Right lobe of liver (tissue), 6 donors: ENCODE measurements at places on chromosomes 11 and 22.

GRCh38 chr11:82859750-82860149 is 40.5 kb downstream of the PRCP start:
- DNase-seq, result no peak

GRCh38 chr11:102457056-102457677 is 4.6 kb upstream of the TMEM123 start:
- no peak for DNase-seq

- DNase-seq, result no peak
Observed at GRCh38 chr22:45338795-45339194, 29.1 kb downstream of the FAM118A start.

DNA sequence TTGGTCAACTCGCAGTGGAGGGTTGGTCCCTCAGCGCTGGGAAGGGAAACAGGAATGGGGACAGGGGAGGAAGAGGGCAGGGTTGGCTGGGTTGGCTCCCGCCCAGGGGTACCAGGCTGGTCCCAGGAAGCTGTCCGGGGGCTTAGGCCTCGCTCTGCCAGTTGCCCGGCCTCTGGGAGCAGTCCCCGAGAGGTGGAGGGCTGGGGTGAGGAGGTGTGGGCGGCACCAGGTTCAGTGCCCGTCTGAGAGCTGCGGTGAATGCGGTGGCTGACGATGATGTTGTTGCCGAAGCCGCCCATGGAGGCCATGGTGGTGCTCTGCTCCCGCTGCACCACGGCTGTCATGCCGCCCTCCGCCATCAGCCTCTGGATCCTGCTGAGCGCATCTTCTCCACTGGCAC is 6.0 kb upstream of the CHRM4 start:
- DNase-seq, result no peak

- DNase-seq, result no peak
Observed at GRCh38 chr11:79152511-79152910, 288.3 kb downstream of the TENM4 start.

DNA sequence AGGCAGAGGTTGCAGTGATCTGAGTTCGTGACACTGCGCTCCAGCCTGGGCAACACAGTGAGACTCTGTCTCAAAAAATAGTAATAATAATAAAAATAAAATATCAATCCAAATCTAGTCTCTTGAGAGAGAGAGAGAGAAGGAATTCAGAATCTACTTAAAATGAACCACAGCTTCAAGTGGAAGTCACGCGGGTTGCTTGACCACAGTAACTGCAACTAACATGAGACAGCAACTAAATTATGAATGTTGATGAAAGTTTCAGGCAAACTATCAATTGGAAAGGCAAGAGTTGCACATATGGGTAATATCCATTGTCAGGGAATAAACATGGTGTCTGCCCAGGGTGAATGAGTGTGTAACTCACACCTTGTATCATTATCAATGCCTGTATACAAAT is 12.5 kb downstream of the POU2AF2 start:
- DNase-seq, result no peak

DNA sequence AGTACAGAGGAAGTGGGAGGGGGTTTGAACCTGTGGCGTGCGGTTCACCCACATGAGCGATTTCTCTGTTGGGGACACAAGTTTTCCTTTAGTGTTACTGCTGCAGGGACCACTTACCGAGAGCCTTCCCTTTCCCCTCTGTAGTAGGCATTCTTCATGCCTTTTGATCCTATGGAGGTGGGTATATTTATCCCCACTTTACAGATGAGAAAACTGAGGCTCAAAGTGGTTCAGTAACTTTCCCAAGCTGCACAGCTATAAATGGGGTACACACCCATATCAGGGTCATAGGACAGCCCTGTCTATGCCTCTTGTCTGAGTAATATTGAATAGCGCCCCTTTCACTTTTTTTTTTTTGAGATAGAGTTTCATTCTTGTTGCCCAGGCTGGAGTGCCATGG is 3.3 kb upstream of the PHF21B start:
- DNase-seq, result no peak

GRCh38 chr22:39820256-39820655 is 73.3 kb downstream of the ENTHD1 start:
- no peak for DNase-seq

GRCh38 chr22:43488937-43489336 is 77.1 kb downstream of the MPPED1 start:
- no peak for DNase-seq

- no peak for DNase-seq
Observed at GRCh38 chr11:69241844-69242243, 52.1 kb upstream of the MYEOV start.

DNA sequence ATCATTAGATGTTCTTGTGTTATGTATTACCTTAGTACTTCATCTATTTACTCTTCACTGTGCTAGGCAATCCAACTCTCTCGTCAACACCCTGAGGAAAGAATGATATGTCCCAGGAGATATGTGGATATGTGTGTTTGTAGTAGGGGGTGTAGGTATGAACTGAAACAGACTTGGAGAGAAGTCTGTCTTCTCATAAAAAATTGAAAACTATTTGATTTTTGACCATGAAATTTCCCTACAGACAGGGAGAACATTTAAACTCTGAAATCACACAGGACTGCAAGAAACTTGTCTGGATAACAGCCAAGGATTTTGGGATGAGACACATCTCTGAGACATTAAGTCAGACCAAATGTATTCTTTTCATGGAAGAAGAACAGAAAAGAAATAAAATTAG is 967.0 kb upstream of the FAT3 start:
- DNase-seq, result no peak

DNA sequence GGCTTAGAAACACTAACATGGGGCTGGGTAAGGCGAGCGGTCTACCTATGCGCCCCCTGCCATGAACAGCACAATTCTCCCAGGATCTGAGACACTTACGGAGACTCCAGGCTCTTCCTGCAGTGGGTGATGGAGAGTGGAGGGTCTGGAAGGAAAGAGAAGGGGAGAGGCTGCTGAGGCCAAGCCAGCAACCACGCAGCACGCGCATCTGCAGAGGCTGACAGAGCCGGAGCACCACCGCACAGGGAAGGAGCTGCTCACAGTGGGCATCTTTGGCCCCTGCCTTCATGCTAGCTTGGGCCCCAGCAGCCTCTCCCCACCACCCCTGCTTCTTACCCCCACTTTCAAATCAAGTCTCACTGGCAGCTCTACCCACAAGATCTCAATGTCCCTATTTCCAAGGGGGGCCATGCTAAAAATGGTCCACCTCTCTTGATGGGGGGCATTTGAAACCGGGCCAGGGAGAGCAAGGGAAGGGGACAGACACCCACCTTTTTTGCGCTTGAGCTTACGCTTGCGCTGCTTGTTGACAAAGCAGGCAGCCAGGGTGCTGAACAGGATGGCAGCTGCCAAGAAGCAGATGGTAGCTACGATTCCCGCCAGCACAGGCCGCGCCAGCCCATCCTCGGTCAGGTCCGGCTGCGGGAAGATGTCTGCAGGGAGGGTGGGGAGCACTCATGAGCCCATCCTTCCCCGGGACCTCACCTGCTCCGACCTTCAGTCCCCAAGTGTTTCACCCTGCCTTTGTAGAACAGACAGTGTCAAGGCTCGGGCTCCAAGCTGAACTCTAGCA is 34.5 kb downstream of the IGSF9B start:
- no peak for DNase-seq

DNA sequence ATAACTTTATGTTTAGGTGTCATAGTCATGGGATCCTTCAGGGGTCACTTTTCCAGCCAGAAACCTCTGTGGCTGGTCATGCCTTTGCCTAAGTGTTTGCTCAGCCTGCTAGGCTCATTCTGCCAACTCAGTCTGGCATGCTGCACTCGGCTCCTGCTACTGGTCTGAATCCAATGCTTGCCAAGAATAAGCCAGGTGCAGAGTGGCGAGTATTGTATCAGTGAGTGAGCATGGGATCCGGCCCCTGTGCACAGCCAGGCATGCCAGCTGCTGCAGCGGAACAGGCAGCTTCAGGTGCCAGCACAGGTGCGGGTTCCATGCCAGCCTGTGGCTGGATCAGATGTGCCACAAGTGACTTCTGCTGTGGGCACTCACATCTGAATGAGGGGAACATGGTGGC is 1269.3 kb upstream of the CNTN5 start:
- DNase-seq, result no peak

DNA sequence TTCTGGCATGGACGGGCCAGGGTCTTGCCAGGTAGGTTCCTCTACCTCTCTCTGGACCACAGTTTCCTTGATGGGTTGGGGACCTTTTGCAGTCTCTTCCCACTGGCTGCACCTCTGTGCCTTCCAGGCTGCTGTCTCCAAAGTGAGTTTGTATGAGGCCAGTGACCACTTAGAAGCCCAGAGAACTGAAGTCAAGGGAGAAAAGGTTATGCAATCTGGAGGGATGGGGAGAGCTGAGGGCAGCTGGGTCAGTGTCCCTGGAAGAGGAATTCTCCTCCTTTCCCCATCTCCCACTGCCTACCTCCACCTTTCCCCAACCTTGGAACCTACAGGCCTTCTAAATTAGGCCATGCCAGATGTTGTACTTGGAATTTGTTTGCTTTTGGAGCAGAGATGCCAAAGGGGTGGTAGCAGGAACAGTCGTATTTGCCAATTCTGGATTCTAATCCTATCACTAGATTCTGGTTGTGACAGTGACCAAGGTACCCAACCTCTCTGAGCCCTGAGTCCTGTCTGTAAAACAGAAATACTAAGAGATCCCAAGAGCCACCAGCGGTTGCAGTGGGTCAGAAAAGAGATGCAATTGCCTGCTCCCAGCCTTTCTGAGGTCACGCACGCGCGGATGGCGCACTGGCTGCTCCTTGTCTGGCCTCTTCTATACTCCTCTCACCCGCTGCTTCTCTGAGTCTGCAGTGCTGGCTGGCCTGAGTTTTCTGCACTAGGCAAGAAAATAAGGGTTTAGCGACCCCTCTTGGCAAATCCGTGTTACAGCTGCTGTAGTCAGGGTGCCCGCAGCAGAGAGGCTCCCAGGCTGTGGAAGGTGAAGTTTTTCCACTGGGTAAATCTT is 10.7 kb upstream of the ACCSL start:
- peak; percentile 66 for DNase-seq

DNA sequence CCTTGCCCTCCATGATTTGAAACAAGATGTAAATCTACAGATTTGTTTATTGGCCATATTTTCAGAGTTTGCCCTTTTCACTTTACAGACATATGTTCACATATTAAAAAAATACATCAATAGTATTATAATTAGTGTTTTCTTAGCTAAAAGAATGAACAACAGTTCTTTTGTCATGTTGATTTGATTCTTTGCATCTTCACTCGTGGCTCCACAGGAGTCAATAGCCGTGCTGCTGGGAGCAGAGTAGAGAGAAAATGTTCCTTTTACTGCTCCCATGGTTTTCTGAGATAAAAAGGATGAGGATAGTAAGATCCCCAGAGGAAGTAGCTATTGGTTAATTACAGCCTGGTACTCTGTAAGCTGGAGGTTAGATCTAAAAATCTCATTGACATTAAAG is 151.2 kb downstream of the PGR start:
- DNase-seq, result no peak

GRCh38 chr22:24952837-24953383 is 394 bp downstream of the KIAA1671 start:
- DNase-seq, result peak; percentile 57

- peak; percentile 84 for DNase-seq
Observed at GRCh38 chr11:117946842-117947526, 17.8 kb upstream of the TMPRSS13 start.

DNA sequence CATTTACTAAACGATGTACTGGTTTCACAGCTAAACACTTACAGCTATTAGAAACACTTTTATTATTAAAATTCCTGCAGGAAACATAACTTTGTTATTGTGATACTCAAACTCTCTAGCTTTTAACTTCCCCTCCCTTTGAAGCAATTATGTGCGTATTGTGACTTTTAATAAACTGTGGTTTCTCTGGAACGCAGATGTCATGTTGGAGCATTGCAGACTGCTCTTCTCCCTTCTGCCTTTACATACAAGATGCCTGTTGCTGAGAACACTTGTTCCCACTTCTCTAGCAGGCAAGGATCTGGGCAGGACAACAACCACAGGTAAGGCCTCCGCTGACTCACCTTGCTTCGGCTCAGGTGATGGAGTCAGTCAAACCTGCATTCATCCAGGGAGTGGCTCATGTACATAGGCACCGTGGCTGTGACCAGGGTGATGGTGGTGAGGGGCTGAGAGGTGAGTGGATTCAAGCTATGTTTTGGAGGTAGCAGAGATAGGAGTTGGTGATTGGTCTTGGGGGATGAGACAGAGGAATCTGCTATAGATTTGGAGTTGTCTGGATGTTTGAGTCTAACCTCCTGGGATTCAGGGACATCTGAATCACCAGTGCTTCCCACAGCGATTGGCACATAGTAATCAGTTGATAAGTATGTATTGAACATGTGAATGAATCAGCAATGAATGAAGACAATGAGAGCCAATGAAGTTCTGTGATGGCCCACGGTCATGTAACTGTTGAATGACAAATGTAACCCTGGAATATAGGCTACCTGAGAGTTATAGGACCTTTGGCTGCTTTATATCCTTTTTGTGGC is 106.0 kb downstream of the ADAMTS15 start:
- DNase-seq, result no peak

DNA sequence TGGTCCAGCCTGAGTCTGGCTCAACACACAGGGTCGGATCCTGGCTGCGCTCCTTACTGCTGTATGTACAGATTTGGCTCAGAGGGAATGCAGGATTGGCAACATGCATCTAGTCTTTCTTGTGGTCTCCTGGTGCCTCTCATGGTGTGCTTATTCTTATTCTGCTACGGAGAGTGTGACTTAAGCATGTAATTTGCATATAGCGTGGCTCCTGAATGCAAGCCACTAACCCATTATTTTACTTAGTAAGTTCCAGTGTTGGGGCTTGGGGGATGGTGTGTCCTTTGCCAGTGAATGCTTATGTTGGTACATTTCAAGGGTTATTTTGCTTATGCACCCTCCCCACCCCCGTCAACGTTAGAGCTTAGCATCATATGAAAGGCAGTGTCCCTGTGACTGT is 51.2 kb downstream of the PTPRJ start:
- no peak for DNase-seq

GRCh38 chr11:26847459-26847858 is 125.6 kb upstream of the SLC5A12 start:
- DNase-seq, result no peak

DNA sequence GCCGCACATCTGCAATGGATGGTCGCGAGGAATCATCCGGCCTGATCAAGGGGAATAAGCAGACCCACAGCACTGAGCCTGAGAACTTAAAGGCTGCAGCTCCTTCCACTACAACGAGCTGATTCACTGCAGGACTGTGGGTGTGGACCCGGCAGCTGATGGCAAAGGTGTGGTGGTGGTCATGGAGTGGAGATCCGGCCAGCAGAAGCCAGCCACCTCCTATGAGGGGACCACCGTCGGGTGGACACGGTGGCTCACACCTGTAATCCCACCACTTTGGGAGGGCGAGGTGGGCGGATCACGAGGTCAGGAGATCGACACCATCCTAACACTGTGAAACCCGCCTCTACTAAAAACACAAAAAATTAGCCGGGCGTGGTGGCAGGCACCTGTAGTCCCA is 66.4 kb downstream of the DGCR2 start:
- peak; percentile 37 for DNase-seq

- DNase-seq, result no peak
Observed at GRCh38 chr11:10208131-10208575, 85.9 kb downstream of the SBF2 start.

GRCh38 chr22:23093051-23093788 is 22.9 kb downstream of the GNAZ start:
- DNase-seq, result no peak
